IMR-90 (cell line): ENCODE measurements at places on chromosomes 6 and 20. TPM values are rescaled to one million over a fixed set of nuclear protein-coding genes. Genes with fewer than 3 reads are reported as not detected.

GRCh38 chr6:3230256-3230882, 2.9 kb upstream of the TUBB2B start:
- H3K4me3 ChIP-seq: peak overlapping the region; percentile 74; the same call in 1 of the 2 replicates
- H3K36me3 ChIP-seq: no peaks in the 10 kb centered on the region
- DNase-seq: no peak
- peaks cover 44% of the 10 kb centered on the region for H3K27me3 ChIP-seq
- no peak overlapping the region for H3K27ac ChIP-seq

DNA sequence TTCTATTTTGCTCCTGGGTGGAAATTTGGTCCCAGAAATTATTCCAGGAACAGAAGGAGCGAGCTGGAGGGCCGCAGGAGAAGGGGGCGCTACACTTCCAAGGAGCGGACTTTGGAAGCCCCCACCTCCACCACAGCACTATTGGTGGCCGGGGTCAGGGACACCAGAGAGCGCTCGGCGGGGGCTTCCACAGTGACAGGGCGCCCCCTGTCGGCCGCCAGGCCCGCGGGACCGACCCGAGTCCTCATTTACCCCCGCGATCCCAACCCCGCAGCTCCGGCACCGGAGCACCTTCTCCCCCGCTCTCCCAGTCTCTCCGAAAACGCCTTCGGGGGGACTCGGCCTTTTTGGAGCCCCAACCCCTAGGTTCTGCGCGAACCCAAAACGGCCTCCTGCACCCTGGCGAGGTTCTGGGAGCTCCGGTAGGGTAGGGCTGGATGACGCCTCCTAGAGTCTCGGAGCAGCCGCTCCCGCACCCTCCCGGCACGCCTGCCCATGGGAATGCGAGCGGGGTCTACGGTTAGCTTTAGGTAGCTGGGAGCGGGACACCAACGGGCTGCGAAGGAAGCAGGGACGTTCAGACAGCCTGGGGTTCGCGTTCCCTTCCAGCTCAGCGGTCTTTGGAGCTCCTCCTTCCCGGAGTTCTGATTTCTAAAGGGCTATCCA, 2.4 kb upstream of the FOXA2 start:
- no peaks in the 10 kb centered on the region for H3K36me3 ChIP-seq
- no peaks in the 10 kb centered on the region for H3K4me1 ChIP-seq
- H3K4me3 ChIP-seq: no peak overlapping the region
- peaks cover 59% of the 10 kb centered on the region for H3K27me3 ChIP-seq
- DNase-seq: no peak

- peaks cover 11% of the 10 kb centered on the region for H3K27me3 ChIP-seq
- no peaks in the 10 kb centered on the region for H3K36me3 ChIP-seq
- H3K4me3 ChIP-seq: no peak overlapping the region
- no peak overlapping the region for H3K27ac ChIP-seq
Observed at GRCh38 chr20:24581443-24582170, 112.2 kb downstream of the SYNDIG1 start.

DNA sequence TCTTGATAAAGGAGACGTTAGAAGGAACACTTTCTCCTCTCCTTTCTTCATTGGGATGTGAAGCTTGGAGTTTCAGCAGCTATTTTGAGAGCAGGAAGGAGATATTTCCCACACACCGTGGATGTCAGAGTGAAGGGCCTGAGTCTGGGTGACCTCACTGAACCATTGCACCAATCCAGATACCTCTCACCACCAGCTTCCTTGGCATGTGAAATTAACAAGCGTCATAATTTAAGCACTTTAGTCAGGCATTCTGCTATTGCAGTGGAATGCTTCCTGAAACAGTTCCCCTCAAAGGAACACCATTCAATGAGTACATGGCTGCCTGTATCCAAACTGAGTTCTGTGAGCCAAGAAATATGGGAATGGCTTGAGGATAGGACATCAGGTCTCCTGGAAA, 83.7 kb downstream of the CHMP4B start:
- no peak overlapping the region for H3K4me3 ChIP-seq
- H3K36me3 ChIP-seq: no peaks in the 10 kb centered on the region
- no peak overlapping the region for H3K27ac ChIP-seq
- H3K4me1 ChIP-seq: peaks cover 13% of the 10 kb centered on the region

- no peak for DNase-seq
- H3K4me1 ChIP-seq: peaks cover 23% of the 10 kb centered on the region
- no peaks in the 10 kb centered on the region for H3K27me3 ChIP-seq
- no peak overlapping the region for H3K4me3 ChIP-seq
Observed at GRCh38 chr6:56807326-56807988, 147.4 kb upstream of the BEND6 start.

Gene RGS19
- 17.5 and 21.5 TPM in 2 replicates for polyA plus RNA-seq

Gene OR2H2
- not detected in 2 replicates for polyA plus RNA-seq
